ENCODE measurements at places on chromosomes 4 and X.

DNA sequence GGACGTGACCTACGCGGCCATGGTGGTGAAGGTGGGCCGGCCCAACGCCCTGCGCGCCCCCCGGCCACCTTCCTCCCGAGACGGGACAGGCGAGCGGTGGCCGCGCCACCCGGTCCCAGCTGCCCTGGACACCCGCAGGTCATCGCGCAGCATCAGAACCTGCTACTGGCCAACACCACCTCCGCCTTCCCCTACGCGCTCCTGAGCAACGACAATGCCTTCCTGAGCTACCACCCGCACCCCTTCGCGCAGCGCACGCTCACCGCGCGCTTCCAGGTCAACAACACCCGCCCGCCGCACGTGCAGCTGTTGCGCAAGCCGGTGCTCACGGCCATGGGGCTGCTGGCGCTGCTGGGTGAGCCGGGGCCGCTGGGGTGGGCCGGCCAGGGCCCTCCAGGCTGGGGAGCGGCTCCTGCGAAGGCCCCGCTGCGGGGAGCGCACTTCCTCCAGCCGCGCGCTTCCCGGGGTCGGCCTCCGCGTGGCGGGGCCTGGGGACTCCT is 9.0 kb upstream of the SLC26A1 start:
- DNase-seq: no peak

- no peak for DNase-seq
Measured at GRCh38 chr4:143555676-143556075, 42.2 kb downstream of the SMARCA5 start.

DNA sequence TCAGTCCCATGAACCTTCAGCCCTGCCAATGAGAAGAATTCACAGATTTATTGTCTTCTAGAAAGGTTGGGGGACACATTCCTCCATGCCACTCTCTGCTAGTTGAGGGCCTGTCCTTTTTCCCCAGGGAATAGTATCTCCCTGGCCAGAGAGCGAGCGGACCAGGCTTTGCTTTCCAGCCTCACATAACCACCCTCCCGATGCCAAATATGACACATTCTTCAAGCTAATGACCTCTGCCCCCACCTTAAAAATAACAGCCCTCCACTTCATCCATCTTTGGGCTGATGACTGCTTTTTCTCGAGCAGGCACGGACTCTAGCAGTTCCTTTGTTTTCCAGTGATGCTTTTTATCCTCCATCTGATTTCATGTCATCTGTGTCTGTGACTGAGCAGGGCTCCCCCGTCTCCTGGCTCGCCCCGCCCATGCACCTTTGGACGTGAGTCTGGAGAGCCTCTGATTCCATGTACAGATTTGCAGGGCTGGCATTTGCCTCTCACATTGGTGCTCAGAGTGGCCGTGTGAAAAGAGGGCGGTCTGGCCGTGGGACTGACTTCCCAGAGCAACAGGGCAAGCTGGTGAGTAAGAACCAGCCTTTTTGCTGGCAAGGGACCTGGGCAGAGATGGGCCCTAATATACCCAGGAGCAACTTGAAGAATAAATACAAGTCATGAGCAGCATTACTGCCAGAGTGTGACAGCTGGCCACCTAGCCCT is 279.8 kb downstream of the BCOR start:
- DNase-seq: no peak

DNA sequence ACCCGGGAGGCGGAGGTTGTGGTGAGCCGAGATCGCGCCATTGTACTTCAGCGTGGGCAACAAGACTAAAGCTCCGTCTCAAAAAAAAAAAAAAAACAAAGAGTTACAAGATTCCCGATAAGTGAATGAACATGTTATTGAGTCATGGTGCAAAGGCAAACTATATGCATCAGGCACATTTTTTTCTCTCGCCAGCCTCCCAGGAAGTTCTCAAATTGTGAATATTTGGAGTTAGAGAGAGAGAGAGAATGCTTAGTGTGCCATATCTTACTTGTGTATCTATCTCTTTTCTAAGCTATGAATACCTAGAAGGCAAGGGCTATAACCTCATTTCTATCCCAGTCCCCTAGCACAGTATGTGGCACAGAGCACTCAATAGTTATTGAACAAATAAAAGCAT is 400.8 kb downstream of the RPA4 start:
- no peak for DNase-seq
